T-helper 9 cell (primary cell): ENCODE measurements at places on chromosomes 7 and 10.
A peak's percentile ranks its signal among the peaks of the same experiment; 100 is the strongest.

DNA sequence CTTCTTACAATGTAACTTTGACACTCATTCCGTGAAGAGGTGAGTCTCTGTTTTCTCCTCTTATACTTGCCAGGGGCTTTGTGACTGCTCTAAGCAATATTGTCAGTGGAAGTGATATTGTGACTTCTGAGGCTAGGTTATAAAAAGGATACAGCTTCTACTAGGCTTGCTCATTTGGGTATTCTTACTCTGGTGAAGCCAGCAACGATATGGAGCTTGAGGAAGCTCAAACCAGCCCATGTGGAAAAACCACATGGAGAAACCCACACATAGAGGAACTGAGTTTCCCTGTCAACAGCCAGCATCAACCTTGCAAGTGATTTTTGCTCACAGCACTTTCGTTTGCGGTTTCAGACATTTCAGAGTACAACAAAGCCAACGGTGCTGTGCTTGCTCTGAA, 149.6 kb upstream of the SEMA3E start:
- DNase-seq = no peak

DNA sequence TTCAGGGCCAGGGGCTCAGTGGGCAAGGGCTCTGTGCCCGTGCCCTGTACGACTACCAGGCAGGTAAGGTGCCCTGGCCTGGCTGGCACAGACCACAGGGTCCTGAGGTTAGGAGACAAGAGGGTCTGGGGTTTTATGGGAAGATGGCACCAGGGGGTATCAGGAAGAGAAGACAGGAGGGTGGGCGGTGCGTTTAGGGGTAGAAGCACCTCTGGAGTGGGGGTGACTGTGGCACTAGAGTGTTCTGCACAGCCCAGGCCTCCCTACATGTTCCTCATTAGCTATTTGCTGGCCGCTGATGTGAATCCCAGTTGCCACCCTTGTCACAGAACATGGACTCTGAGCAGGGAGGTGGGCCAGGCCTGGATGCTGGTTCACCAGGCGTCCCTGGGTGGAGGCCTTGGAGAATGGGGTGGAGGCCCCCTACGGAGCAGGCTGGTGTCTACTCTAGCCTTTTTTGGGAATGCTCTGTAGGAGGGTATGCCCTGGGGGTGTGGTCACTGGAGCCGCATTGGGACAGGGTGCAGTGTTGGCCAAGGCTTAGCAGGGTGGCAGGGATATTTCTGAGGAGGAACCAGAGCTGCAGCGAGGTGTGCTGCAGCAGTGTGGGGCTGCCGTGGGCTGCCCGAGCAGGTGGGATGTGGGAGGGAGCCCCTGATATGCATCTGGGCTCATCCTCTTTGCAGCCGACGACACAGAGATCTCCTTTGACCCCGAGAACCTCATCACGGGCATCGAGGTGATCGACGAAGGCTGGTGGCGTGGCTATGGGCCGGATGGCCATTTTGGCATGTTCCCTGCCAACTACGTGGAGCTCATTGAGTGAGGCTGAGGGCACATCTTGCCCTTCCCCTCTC, 5.0 kb downstream of the PGAM2 start:
- DNase-seq = no peak

GRCh38 chr7:51019191-51019844, 236.6 kb upstream of the GRB10 start:
- DNase-seq = no peak

- DNase-seq = no peak
Observed at GRCh38 chr7:95526128-95526738, 40.5 kb downstream of the ASB4 start.

DNA sequence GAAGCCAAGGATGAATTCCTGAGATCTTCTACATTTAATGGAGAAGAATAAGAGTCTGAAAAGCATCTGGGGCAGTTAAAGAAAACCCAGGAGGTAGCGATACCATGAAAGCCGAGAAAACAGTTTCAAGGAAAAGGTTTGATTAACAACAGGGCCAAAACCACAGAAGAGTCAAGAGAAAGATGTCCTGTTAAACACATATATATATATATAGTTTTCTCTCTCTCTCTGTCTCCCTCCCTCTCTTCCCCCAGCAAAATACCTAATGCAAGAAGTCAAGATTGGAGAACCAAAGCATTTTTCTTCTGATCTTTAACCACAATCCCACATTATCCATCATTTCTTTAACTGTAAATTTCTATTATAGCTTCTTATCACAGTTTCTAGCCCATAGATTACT, 261.4 kb downstream of the SNX13 start:
- DNase-seq = no peak

GRCh38 chr7:138074121-138074520, 2.1 kb upstream of the AKR1D1 start:
- DNase-seq = no peak

GRCh38 chr7:73569042-73569608, 9.3 kb downstream of the TBL2 start:
- DNase-seq = no peak

GRCh38 chr10:120181154-120181553, 275.9 kb upstream of the PLPP4 start:
- DNase-seq = no peak

GRCh38 chr7:18179093-18179492, 151.4 kb upstream of the PRPS1L1 start:
- DNase-seq = no peak

GRCh38 chr10:86535132-86535882, 13.7 kb upstream of the WAPL start:
- peak; percentile 22 for DNase-seq

DNA sequence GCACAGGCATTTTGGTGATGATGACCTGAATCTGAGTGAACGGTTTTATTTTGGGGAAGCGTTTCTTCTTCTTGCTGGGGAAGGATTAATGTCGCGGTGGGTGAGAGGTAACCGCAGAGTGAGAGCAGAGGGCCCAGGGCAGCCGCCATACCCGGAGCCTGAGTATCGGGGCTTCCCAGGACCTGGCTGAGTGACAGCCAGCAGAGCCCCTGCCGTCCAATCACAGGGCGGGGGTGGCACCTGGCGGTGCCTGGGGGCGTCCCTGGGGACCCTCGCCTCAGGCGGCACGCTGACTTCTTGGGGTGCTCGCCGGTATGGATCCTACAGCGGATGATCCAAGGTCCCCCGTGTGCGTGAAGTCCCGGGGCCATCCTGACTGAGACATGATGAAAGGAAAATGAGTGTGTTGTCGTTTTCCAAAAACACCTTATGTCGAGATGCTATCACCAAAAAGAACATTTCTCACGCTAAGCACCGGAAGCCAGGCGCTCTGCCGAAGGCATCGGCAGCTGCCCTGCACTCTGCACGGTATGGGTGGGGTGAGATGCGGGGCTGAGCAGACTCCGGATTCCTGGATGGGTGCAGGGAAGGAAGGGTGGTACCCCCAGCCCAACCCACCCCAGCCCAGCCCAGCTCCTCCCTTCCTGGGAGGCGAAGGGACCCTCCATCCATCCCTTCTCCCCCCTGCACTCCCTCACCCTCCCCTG, 227.9 kb upstream of the SHH start:
- no peak for DNase-seq

- no peak for DNase-seq
Observed at GRCh38 chr10:30166929-30167328, 107.5 kb upstream of the JCAD start.

DNA sequence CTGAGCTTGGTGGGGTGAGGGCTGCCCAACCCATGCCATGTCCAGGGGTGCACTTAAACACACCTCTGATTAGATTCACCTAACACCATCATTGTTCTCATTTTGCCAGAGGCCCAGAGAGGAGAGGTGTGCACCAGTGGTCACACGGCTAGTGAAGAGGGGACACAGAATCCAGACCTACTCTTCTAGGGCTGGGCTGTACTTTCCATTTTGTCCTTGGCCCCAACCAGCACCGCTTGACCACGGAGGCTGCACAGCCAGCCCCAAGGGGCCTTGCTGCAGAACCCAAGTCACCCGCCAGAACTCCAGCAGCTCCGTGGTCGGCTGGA, 246 bp upstream of the WDFY4 start:
- DNase-seq = no peak

GRCh38 chr10:47421057-47421952, 37.2 kb upstream of the ZNF488 start:
- DNase-seq = no peak

DNA sequence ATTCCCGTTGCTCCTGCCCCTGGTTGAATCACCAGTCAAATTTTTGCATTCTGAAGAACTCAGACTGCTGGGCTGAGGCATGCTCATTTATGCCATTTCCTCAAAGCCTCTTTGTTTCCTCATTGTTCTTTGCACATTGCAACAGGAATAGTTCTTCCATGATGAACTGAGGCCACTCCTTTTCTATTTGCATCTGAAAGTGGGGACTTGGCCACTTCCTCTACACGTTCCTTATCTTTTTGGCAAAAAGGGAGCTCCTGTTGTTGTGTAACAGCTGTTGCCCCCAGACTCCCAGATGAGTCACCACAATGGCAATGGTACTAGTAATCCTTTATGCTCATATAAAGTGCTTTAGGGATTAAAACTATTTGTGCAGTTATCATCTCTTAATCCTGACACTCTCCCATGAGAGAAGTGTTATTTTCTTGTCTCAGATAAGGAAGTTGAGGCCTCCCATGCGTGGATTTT, 20.1 kb upstream of the ITPRID1 start:
- DNase-seq = no peak

GRCh38 chr7:82566752-82567151, 123.2 kb upstream of the CACNA2D1 start:
- DNase-seq = no peak

- DNase-seq = no peak
Observed at GRCh38 chr10:4670737-4671136, 155.3 kb upstream of the AKR1E2 start.

DNA sequence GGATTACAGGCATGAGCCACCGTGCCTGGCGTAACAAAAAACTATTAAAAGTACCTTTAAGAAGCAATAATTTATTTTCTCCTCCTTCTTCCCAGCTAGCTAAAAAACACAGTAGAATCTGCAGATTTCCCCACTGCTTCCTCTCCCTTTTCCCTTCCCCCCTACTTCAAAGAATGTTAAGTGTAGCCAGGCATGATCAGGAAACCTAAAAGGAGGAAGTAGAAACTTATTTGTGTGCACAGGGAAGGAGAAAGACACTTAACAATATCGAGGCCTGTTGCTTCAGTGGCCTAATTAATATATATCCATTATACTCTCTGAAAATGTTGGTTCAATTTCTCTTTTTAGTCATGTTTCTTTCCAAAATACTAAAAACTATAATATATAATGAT, 127.7 kb downstream of the NRBF2 start:
- DNase-seq = no peak

- DNase-seq = no peak
Observed at GRCh38 chr7:192701-193480, 520 bp downstream of the FAM20C start.

DNA sequence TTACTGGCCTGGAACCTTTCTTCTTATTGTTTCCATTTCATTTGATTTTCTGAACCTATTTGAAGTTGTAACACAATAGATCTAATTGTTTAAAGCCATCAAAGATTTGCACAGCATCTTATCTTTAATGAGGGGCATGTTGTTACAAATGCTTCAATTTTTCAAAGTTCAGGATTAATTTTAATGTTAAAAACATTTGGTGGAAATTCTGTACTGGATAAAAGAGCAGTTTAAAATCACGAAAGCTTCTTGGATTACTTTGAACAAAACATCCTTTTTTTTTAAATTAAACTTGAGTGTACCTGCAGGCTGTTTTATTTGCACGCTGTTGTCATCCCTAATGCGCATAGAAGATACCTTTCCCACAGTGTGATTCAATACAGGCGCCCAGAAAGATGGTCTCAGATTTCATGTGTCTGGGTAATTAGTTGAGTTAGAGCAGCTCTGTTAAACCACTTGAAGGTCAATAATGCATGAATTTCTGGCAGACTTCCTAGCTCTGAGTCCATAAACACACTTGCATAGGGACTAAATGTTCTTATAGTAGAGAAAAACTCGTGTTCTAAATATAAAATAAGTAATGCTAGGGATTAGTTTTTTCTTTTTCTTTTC, 29.3 kb upstream of the DDX50 start:
- DNase-seq = no peak

DNA sequence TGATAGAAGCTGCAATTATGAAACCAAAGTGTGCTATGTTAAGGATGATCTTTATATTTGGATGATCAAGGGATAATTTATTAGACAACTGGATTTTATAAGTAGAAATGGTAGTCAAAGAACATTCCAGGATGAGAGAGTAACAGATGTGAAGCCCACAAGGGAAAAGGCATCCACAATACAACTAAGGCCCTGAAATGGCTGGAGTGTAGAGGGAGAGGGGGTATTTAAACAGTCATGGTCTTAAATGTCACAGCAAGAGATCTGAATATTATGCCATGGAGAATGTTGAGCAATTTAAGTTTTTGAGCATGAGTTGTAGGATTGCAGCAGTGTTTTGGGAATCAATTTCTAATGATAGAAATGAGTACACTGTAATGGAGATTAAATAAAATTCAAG, 282.3 kb upstream of the DKK1 start:
- DNase-seq = no peak

GRCh38 chr7:34313289-34313688, 344.7 kb upstream of the NPSR1 start:
- no peak for DNase-seq

GRCh38 chr10:5595591-5595990, 70.8 kb downstream of the ASB13 start:
- DNase-seq = no peak

DNA sequence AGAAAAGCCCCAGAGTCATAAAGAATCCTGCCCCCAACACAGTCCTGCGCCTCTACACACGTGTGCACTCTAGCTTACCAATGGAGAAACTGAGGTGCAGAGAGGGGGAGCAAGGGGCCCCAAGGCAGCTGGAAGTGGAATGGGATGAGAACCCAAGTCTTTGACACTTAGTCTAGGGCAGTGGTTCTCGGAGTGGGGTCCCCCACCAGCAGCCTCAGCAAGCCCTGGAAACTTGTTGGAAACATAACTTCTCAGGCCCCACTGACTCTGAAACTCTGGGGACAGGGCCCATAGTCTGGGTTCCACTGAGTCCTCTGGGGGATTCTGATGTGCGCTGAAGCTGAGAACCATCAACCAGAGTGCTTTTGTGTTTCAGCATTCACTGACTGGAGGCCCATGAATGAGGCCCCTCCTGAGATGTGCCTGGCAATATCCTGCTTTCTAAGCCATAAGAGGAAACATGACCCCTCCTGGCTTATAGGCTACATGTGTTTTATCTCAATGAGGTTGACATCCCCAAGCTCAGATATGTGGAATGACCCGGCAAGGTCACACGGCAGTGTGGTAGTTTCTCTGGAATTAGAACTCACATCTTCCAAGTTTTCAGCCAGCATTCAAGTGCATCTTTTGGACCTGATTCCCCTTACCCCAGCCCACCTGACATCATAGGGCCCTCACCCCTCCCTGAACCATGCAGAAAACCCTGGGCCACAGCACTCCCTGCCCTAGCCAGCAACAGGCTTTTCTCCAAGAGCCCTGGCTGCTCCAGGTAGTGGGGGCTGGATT, 147.3 kb upstream of the PCBD1 start:
- no peak for DNase-seq

- DNase-seq = no peak
Observed at GRCh38 chr10:61751599-61751998, 88.9 kb downstream of the CABCOCO1 start.

DNA sequence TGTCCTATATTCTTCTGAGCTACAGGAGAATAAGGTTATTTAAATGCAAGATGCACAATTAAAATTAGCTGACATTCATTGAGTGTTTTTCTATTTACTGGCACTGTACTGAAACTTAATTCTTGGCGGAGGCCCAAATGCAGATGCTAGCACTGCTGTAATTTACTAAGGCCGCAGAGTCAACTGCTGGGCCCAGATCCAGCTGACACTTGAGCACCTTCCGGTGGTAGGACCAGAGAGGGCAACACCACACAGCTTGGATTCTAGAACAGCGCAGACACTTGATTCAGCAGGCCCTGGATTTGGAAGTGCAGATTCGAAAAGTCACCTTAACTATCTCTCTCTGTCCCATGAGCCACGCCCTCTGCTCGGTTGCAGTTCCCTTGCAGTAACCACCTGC, 228.6 kb upstream of the TMEM72 start:
- DNase-seq = no peak
